ENCODE measurements at places on chromosomes 1 and 21. TPM values are rescaled to one million over a fixed set of nuclear protein-coding genes. Genes with fewer than 3 reads are reported as not detected.

SYNJ1 gene
- total RNA-seq: 29.3 TPM

CLDN17 gene
- not detected for total RNA-seq

FBLIM1 gene
- total RNA-seq: 0.21 TPM

TRAF5 gene
- 54.9 TPM for total RNA-seq

APOBEC4 gene
- not detected for total RNA-seq

CACHD1 gene
- 1.1 TPM for total RNA-seq

ANGPTL3 gene
- not detected for total RNA-seq

XKR8 gene
- 4.6 TPM for total RNA-seq

SAMD11 gene
- not detected for total RNA-seq

IL20 gene
- not detected for total RNA-seq

PRDM16 gene
- total RNA-seq: not detected

LDLRAD1 gene
- not detected for total RNA-seq

KIF2C gene
- total RNA-seq: 95.2 TPM

NHLH1 gene
- 0.68 TPM for total RNA-seq
